ENCODE measurements at places on chromosomes 2 and 18. TPM values are rescaled to one million over a fixed set of nuclear protein-coding genes. Genes with fewer than 3 reads are reported as not detected.

NT5C1B gene
- total RNA-seq = not detected

- DNase-seq = no peak
Measured at GRCh38 chr2:38237311-38237710, 139.8 kb downstream of the ATL2 start.

- no peak for DNase-seq
Measured at GRCh38 chr2:134227666-134228065, 26.2 kb upstream of the MGAT5 start.

DNA sequence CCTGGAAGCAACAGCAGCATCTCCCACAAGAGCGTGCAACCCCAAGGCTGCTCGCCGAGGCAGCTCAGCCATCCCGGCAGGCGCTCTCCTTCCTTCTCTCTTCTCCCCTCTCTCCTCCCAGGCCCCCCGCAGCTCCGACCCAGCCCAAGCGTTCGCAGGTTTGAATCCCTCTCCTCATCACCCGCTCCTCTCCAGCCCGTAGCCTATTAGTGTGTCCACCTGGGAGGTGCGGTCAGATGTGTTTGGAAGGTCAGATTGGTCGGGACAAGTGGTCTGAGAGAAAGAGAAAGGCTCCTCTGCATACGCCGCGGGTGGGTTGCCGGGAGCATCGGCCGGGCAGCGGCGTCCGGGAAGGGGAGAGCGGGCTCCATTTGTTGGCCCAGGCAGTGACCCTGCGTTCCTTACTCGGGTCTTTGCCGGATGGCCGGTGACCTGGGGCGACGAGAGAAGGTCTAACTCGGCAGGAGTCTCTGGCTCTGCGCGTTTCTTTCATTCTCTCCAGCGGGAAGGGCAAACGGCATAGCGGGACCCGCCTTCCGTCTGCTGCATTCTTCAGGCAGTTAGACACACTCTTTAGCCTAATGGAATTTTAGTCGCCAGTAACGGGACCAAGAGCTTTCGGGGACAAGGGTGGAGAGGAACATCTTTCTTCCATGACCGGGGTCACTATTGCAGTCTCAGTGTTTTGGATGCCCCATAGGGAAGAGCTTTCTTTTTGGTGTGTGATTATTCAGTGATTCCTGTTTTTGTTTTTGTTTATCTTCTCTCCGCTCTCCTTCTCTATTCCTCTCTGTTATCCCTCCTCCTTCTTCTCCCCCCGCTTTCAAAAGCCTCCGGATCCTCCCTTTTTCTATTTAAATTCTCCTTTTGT is 1.1 kb upstream of the TMEFF2 start:
- DNase-seq = peak; percentile 44

- no peak for DNase-seq
Measured at GRCh38 chr2:144671695-144672455, 152.0 kb upstream of the ZEB2 start.

DNA sequence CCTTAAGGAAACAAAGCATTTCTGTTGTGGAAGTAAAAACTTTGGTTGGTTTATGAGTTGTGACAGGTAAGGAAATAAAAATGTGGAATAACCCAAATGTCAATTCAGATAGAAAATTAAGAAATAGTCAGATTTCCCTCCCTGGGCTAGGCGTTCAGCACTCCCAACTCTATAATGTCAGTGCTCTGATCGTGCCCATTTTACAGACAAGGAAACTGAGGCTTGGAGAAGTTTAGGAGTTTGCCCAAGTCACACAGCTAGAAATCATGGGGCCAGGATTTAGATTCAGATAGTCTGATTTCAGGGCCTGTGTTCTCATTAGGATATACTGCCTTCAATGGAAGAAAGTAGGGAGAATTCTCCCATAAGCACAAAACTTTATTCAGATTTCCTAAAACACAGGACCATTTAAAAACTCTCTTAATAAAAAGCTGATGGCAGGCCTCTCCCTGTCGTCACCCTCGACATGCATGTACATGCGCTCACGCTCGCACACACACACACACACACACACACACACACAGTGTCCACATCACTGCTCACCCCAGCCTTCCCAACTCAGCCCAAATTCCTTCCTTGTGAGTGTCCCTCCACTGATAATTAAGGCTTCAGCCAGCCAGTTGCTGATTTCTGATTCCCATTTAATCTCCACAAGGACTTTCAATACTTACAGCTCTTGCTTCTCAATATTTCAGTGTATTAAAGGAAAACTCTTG is 49.1 kb upstream of the SLC14A2 start:
- peak; percentile 50 for DNase-seq

DNA sequence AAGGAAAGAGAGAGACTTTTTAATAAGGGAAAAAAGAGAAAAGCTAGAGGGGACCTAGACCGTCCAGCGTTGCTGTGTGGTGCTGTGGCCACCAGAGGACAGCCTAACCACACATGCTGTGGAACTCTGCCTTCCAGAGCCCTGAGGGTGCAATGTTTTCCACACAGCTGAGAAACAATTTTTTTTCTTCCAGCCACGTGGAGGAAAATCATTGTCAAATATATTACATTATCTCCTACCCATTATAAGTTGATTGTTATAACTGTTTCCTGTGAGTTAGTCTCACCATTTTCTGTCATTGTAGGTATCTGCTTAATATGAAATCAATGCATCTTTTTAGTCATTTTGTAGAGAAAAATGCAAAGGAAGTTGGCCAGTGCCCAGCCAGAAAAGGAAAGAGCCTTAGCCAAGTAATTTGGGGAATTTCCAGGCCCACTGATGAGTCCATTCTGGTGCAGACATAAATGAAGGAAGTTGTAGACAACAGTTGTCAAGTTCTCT is 5.9 kb upstream of the MRPL19 start:
- DNase-seq = peak; percentile 80

GRCh38 chr2:10400568-10400977 is 47.6 kb downstream of the ODC1 start:
- DNase-seq = no peak

DNA sequence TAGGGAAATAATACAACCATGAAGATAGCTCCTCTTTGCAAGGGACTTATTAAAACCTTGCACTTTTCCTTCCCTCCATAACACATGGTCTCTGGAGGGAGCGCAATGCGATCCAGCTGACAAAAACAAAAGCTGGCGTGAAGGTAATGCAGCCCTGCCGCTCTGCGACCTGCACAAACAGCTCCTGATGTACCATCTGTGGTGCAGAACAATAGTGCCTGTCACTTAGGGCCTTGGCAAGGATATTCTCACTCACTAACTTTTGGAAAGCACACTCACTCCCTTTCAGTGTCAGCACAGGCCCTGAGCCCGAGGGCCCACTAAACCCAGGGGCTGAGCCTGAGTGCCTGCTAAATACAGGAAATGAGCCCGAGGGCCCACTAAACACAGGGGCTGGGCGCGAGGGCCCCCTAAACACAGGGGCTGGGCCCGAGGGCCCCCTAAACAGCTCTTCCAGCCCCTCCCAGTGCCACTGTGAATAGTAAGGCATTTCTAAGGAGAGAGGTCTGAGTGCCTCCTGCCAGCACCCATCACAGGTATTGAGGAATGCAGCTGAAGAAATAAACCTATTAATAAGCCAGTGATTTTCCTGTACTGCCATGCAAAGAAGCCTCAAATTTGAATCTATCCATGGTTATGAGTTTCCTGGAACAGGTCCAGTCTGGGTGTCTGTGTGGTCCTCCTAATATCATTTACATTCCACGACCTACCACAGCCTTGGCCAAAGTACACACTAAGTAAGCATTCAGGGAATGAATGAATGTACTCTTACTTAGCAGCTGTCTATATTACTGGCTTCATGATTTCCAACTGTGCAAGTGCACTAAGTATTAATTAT is 9.3 kb downstream of the L3MBTL4 start:
- no peak for DNase-seq

GRCh38 chr2:113698892-113699447 is 57.5 kb downstream of the SLC35F5 start:
- DNase-seq = no peak

KHK gene
- total RNA-seq = 4.5 TPM

PDE11A gene
- 1.4 TPM for total RNA-seq

DNA sequence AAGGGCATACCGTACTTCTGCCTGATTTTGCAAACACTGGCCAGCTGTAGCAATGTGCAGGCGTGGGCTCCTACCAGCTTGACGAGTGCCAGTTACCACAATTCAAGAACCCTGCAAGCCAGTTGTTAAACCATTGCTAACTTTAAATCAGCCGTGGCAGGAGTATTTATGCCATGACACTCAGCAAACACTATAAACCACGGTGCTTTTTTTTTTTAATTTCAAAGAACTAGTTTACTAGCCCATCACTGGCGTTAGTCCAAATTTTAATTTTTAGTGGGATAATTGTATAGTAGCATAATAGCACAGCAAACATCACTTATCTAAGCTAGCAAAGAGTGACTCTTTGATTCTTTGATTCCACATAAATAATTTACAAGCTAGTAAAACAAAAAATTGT is 111.1 kb downstream of the COL4A4 start:
- DNase-seq = no peak

DNA sequence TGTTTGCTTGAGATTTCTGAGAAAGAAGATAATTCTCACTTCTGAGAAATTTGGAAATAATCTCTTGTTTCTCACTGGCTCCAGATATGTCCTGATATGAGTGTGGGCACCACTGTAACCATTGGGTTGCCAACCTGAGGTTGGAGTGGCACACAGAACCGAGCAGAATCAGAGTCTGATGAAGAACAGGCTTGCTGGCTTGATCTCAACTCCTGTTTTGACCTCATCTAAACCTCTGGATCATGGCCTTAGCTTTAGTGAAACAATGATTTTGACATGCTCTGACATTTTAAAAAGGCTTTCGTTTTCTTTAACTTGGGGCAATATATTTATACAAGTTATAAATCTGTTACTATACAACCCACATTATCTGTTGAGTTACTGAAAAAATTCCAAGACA is 548.0 kb downstream of the IRS1 start:
- DNase-seq = no peak

DNA sequence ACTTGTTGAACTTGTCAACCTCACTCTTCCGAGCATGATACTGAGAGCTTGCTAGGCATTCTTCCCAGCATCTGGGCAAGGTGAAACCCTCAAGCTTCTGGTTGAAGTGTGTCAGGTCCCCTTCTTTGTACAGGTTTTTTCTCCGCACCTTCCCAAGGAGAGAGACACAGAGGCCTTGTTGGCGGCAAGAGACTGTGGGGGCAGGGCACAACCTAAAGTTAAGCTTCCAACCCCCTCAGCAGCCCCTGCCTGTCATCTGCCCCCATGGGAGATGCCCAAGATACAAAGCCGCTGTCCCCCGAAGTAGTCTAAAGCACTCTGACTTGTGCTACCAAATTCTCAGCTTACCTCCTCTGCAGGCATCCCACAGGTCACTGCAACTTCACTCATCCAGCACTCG is 64.9 kb downstream of the XDH start:
- no peak for DNase-seq

DNA sequence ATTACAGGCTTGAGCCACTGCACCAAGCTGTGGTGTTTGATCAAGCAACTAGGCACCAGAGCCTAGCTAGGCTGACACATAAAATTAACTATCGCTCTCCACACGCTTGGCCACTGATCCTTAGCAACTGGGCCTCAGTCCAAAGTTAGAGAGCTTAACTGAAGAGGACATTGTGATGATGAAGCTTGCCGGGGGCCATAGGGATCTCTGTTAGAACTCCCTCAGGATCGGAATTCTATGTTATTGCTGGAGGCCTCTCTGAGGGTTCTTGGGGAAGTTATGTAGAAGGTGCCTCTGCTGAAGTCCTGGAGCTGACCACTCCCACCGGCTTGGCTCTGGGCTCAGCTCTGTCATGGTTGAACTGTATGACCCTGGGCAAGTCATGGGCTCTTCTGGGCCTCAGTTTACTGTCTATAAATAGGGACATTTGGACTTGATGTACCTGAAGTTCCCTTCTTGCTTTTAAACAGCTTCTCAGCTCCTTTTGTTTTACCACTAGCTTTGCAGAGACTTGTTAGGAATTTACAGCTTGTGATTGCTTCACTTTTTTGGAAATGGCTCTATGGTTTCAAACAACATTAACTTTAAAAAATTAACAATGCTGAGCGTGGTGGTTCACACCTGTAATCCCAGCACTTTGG is 44.1 kb downstream of the GATA6 start:
- DNase-seq = no peak

DNA sequence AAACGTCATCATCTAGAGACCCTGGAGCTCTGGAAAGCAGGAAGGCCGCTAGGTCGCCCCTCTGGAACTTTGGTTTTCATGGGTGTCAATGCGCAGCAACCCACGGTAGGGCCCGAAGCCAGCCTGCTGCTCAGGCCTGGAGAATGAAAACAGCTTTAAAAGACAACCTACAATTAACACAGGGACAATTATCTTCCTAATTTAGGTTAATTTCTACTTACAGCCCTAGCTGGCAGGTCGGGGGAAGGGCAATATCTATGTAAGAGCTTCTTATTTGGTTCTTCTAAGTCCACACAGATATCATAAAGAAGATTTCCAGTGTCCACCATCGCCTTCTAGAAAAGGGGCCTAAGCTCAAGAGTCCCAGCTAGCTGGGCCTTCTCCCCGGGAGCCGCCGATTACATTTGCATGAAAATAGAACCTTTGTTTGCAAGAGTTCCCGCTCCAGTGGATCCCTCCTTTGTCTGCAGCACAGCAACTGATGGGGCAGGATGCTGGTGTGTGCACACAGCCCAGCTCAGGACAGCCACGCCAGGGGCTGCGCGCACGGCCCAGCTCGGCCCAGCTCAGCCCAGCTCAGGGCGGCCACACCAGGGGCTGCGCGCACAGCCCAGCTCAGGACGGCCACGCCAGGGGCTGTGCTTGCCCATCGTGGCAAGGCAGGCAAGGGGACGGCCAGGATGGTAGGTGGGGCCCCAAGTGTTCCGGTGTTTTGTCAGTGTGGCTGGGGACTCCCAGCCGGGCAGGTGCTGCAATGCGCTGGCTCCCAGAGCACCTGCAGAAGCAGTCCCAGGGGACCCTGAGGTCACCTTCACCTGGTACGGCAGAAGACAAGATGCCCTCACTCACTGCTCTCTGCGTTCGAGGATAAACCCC is 109.1 kb downstream of the HDAC4 start:
- DNase-seq = no peak

GRCh38 chr18:2002604-2003003 is 568.7 kb downstream of the METTL4 start:
- no peak for DNase-seq

DNA sequence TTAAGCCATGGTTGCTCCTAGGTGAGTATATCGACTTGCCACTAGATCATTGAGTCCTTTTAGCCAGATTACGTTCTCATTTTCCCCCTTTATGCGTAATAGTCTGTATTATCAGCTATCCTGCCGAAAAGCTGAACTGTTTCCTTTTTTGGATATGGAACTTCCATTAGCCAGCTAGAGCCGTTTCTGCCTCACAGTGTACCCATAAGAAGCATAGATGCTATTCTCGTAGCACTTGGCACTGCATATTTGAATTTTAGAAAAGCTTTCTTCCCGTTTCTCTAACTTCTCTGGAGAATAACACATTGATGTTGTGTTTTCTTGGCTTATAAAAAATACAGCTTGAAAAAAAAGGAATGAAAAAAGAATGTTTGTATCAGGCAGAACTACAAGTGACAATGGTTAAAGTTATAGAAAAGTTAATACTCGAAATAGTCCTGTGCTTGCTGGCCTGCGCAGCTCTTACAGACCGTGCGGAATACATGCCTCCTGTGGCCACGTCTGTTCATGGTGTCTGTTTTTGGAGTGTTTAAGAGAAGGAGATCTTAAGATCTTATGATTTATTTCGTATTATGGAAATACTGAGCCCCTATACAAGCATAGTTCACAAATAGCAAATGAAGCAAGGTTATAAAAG is 710 bp downstream of the DUSP19 start:
- no peak for DNase-seq
